Activated naive CD4-positive, alpha-beta T cell (primary cell): ENCODE measurements at places on chromosomes 3 and 15.

DNA sequence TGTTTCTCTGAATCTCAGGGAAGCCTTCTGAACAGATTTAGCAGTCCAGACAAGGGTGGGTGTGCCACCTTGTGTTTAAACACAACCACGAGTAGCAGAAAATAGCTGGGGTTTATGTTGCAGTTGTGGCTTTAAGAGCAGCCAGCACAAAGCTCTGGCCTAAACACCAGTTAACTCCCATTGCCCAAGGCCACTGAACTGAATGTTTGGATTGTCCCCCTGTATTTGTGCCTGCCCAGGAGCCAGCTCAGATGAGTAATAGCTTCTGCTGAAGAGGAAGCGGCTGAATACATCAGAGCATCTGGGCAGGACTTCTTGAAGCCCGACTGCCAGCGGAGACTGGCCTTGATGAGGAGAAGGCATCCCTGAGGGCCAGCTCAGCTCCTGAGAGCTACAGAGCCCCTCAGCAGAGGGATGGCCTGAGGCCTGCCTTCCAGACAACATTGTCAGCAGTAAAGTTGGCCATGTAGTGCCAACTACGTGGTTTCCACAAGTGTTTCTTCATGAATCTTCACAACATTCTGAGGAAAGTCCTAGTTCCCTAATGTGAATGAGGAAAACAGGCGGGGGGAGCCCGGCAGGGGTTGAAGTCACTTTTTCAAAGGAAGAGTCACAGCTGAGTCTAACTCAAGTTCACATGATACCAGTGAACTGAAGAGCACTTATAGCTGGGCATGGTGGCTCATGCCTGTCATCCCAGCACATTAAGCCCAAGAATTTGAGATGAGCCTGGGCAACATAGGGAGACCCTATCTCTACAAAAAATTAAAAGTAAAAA, 65.8 kb upstream of the ZBTB38 start:
- DNase-seq: no peak

GRCh38 chr3:181330821-181331563, 341.5 kb upstream of the DNAJC19 start:
- DNase-seq: no peak

GRCh38 chr3:119362940-119363725, 69.0 kb downstream of the ARHGAP31 start:
- DNase-seq: no peak

DNA sequence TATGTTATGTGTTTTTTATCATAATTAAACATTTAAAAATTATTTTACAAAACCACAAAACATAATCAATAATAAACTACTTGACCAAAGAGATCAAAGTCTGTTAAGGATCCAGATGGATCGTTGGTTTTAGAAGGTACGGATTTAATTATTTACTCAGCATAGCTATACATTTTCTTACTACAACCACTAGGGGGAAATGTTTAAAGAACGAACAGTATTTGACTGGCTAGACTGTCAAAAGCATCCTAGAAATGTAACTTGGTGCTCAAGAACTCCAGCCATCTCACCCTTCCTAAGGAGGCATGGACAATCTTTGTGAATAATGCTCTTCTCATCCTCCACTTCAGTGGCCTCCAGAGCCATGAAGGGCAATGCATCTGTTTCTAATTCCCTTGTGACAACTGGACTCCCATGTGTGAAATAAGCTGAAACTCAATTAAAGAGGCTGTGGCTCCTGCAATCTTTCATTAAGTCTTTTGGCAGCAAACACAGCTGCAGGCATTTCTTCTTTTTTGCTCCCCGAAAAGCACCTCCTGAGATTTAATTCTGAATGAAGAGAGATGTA, 94.7 kb upstream of the TUSC7 start:
- no peak for DNase-seq
